ENCODE measurements at places on chromosomes 11 and 22.

DNA sequence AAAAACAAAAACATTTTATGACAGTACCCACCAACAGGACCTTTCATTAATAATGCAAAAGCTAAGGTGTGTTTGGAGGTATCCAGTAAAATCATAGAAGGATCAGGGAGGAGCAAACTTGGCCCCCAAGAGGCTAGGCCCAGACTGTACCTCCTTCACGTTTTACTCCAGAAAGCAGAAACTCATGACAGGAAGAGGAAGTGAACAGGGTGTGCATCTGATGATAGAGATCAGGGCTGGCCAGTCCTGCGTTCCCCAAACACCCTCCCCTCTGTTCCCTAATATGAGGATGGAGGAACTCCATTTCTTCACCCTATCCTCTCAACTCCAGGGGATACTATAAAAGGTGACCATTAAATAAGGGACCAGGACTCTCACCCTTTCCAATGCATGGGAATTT is 10.2 kb upstream of the MS4A12 start:
- no peak for DNase-seq

DNA sequence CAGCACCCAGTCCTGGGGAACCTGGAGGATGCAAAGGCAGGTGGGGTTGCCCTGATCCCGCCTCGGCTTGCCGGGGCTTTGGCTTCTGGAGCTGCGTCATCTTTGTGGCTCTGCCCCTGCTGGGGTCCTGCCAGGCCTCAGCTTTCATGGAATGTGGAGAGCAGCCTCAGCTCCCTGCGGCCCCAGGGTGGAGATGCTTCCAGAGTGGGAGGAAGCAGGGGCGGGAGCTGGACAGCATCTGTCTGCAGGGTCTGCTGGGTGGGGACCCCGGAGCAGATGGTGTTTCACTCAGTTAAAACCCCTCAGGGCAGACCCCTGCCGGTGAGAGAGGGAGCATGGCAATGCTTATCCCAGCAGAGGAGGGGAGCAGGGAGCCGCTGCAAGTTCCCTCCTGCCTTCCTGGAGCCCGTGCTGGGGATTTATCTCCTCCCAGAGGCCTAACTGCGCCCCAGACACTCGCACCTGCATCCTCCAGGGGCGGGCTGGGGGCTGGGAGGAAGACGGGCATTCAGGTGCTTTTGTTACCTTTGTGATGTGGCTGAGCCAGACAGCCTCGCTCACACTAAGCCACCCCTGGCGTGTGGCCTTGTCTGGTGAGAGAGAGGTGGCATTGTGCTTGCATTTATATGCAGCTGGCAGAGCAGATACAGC is 15.7 kb downstream of the GRIK4 start:
- no peak for DNase-seq

DNA sequence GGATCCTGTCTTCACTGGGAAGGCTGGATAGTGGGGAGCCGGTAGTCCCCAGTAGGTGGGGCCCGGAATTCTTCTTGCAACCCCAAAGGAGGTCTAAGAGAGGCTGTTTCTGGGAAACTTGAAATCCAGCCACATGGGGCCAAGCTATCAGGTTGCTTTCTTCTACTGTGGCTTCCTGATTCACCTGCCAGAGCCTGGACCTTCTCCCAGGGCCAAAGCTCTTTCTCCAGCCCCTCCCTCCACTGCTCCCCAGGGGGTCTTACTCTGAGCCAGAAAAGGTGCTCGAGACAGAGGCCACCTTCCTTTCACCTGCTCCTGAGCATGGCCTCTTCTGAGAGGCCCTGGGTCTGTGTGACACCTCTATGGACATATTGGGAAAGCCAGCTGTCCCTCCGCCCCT is 9.1 kb downstream of the TST start:
- no peak for DNase-seq

GRCh38 chr11:94768602-94769541 is 716 bp downstream of the AMOTL1 start:
- peak; percentile 51 for DNase-seq

DNA sequence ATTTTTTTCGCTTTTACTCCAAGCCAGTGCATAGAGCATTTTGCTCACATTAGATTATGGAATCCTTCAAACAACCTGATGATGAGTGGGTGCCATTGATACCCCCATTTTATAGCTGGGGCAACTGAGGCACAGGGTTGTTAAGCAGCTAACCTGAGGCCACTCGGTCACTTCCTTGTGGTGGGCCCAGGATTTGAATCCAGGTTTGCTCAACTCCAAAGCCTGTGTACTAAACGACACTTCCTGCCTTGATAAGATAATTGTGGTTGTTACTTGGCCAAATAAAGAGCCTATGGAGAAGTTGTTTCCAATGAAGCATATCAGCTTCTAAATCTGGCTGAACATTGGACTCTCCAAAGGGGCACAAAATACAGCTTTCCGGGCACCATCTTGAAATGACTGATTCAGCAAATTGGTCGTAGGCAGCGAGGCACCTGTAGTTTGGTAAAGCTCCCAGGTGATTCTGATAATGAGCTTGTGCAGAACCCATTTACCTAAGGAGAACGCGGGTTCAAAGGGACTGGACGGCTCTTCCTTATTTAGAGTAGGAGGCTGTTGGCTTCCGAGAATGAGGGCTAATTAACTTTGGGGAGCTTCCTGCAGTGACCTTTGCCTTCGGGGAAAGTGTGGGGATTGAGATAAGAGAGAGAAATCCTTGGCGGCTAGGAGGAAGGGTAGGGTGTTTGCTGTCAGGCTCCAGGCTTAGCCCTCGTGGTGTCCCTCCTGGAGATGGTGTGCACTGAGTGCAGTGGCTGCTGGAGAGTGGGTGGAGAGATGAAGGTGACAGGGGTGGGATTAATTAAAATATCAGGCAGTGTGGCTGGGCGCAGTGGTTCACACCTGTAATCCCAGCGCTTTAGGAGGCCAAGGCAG is 17.5 kb upstream of the EHF start:
- DNase-seq, result no peak

- DNase-seq, result no peak
Observed at GRCh38 chr11:77308838-77309237, 7.4 kb upstream of the GDPD4 start.

DNA sequence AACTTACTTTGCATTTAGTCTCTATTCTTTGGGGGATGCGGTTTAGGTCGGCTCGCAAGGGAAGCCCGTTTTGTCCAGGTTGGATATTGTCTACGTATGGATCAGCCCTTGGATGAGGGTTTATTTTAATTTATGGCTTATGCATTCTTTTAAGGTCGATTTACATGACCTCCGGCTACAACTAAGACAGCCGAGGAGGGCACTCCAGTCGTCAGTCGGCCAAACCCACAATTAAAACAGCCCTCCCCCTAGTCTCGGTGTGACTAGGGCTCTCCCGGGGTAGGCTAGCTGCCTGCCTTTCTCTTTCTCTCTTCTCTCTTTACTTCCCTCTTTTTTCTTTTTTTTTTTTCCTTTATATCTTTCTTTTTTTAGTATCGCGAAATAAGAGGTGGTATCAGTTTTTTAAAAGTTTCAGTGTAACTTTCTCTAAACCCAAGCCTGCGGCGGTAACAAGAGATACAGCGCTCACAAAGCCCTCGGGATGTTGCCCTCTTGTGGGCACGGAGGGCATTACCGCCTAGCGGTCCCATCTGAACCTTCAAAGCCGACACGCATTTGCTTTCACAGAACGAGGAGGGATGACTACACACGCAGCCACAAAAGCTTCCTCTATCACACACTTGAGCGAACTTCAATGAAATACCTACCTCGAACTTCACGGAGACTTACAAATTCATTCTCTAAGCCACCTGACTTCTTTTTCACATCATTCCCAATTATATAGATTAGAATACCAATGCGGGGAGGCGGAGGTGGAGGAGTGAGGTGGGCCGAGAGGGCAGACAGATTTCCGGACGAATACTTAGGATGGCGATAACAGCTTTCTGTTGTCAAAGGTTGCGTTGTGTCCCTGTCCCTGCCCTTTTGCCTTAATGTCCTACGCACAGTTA is 132.3 kb upstream of the C11orf58 start:
- peak; percentile 93 for DNase-seq

- no peak for DNase-seq
Observed at GRCh38 chr11:87453531-87454089, 415.9 kb downstream of the TMEM135 start.

DNA sequence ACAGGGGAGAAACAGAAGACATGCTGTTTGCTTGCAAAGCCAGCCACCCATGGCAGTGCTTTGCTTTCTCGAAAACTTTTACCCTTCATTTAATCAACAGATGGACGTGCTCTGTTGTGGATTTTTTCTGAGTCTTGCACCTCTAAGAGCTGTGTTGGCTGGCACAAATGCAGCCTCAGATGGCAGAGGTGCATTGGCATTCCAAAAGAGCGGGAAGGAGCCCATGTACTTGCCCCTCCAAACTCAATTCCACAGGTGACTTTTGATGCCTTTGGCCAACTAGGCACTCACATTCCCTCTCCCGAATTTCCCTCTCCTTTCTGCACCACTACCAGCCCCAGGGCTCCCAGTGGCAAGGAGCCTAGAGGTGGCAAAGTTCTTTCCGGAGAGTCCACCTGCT is 1.2 kb downstream of the KIRREL3 start:
- no peak for DNase-seq

GRCh38 chr11:94662065-94662779 is 95.1 kb downstream of the PIWIL4 start:
- no peak for DNase-seq

DNA sequence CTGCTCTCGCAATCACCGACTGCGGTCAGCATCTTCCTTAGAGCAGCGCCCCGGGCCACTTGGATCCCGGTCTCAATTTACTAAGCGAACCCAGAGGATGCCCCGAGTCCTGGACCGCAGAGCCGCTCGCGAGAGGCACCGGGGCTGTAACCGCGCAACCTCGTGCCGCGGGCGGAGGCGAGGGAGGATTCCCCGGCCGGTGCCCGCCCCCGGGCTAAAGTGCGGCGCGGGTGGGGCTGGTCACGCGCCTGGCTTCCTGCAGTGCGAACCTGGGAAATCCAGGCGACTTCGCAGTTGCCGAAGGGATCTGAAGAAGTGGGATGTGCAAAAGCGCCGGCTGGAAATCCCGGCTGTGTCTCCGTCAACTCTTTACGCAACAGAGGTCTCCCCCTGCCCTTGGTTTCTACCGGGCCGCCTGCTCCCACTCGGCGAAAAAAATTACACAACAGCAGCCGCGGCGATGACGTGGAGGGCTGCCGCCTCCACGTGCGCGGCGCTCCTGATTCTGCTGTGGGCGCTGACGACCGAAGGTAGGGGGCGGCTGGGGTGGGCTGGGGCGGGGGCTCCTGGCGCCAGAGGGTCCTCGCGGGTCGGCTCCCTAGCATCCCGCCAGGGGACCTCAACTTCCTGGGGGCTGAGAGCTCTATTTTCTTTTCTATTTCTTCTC is at the start of gene NCR3LG1:
Gene NCR3LG1 (plus strand): TSS at position 291 of the 667 bp plus-strand sequence. CDS start 170 bp downstream, at position 461.
- peak; percentile 54 for DNase-seq

DNA sequence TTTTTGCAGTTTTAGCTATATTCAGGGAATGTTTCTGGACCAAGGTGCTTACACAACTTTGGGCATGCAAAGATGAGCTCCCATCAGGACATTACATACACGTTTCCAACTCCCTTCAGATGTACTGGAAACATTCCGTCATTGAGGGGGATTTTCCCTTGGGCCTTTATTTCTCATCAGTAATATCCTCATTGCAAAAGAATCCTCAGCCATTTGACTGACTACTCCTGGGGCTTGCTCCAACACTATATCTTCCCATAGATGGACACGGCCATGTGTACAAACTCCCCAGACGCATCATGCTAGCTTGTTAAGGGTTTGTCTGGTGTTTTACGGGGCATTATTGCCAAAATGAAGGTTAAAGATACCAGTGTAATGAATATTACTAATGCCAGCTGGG is 59.3 kb upstream of the NUP160 start:
- no peak for DNase-seq

DNA sequence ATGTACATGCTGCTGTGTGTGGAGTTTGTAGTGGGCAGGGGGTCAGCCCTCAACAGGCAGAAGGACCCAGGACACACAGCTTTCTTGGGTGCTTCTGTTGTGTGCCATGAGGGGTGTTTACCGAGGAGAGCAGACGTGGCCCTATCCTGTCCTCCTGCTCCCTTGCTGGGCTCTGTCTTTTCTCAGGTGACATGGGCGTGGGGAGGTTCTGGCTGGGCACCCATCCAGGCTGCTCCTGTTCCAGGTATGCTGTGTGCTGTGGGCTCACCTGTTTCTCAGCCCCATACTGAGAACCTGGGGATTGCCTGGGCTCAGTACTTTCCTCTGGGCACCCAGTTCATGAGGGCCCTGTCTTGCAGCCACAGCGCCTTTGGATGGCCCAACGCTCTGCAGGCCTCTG is 23.3 kb downstream of the MICALL1 start:
- DNase-seq, result no peak

GRCh38 chr11:92875473-92875872 is 94.0 kb upstream of the MTNR1B start:
- DNase-seq, result no peak

DNA sequence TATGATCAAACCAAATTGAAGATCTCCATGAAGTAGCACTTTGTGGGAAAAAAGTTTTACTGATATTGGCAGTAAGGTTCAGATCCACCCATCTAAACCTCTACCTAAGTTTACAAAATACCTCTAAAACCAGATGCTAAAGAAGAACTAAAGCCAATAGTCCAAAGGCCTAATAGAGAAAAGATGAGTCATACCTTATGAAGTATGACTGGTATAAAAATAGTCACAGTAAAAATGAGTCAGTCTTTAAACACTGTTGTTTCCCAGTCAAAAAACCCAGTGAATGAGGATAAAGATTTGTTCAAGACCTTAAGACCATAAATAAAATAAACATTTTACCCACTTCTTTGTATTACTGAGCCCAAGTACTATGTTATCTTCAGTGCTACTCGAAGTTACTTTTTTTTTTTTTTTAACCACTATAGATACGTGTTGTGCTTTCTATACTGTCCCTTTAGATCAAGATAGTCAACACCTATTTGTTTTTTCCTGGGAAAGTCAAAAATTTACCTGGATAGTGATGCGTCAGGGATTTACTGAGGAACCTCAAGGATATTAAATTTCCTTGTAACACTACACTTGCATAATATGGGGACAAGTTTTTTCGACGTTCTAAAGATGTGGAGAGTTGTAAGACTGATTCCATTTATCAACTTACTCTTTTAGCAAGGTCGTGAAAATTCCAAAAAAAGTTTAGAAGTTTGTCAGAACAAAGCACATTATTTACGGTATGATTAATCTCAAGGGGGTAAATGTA is 87.3 kb downstream of the CCDC73 start:
- DNase-seq, result peak; percentile 49

- DNase-seq, result no peak
Observed at GRCh38 chr11:103985041-103985440, 51.4 kb upstream of the DDI1 start.

DNA sequence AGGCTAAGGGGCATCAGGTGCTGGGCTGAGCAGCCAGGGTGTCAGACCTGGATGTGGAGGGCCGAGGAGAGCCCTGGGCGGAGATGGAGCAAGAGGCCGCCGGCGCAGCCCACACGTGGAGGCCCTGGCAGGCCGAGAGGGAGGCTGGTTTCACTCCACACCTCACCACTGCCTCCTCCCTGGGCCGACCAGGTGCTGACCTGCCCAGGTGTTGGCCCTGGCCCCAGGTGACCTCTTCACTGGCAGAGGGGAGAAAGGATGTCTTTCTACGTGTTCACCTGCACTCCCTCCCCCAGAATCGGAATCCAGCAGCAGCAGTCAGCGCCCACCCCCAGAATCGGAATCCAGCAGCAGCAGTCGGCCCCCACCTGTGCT is 781 bp downstream of the ANO9 start:
- DNase-seq, result no peak

- DNase-seq, result no peak
Observed at GRCh38 chr11:70672991-70673653, 274.8 kb downstream of the CTTN start.

GRCh38 chr11:132409573-132410355 is 1039.3 kb downstream of the NTM start:
- DNase-seq, result no peak

Measured in GM20000 (cell line).